Right lobe of liver (tissue), 6 donors: ENCODE measurements at places on chromosomes 12 and 14. TPM values are rescaled to one million over a fixed set of nuclear protein-coding genes. Genes with fewer than 3 reads are reported as not detected.

- DNase-seq: no peak
Observed at GRCh38 chr14:103386713-103387329, 1.6 kb downstream of the MARK3 start.

Gene TMEM132C
- 0.06 TPM for total RNA-seq

GRCh38 chr12:33322519-33322918 is 117.1 kb downstream of the SYT10 start:
- no peak for DNase-seq

GRCh38 chr14:106651016-106651415 is 1124.6 kb downstream of the TMEM121 start:
- DNase-seq: no peak

GRCh38 chr14:35366521-35366976 is 38.0 kb downstream of the NFKBIA start:
- no peak for DNase-seq

- DNase-seq: no peak
Observed at GRCh38 chr12:125402874-125403789, 337.9 kb downstream of the AACS start.

DNA sequence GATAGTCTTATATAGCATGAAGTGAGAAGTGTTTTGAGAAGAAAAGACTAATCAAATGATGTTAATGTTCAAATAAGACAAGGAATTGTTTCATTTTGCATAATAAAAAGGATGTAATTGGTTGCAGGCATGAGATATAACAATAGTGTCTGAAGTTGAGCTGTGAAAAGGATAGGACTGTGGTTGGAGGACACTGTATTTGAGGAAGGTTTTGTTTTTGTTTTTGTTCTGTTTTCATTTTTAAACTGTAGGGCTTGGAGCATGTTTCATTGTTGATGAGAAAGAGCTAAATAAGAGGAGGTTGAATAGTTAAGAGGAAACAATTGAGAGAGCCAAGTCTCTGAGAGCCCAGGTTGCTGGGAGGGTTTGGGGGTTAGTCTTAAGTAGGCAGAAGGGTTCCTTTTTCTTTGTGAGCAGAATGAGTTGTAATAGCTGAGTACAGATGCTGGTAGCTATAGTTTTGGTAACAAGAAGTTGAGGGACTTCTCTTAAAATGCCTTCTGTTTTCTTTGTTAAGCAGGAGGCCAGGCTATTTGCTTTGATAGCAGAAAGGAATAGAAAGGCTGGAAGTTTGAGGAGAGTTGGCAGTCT is 58.4 kb downstream of the CCDC91 start:
- DNase-seq: no peak

DNA sequence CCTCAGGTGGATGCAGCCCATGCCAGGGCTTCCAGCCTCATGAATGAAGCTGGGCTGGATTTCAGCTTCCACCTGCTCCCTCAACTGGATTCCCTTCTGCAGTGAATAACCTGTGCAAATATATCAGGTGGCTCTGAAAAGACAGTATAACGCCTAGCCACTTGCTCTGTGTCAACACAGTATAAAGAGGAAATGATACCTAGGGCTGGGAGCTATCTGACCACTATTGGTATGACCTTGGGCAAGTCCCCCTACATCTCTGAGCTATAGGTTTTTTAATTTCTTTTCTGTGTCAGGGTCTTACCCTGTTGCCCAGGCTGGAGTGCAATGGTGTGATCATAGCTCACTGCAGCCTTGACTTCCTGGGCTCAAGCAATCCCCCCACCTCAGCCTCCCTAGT is 19.8 kb downstream of the ISM2 start:
- no peak for DNase-seq

- no peak for DNase-seq
Observed at GRCh38 chr12:51234530-51234929, 4.1 kb upstream of the DAZAP2 start.

DNA sequence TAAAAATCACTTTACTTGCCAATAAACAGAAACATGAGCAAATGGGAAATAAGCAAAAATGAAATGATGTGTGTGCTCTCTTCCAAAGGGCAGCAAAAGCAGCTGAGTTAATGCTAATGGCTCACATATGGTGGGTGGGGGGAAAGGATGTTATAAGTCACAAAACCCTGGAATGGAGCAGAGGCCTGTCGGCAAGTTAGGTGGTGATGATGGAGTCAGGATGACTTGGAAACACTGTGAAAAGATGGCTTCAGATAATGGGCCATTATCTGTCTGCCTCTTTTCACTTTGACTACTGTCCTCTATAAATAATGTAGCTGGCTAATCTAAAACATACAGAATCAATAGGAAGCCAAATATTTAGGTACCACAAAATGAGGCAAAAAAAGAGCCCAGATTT is 228.7 kb downstream of the APAF1 start:
- no peak for DNase-seq

DNA sequence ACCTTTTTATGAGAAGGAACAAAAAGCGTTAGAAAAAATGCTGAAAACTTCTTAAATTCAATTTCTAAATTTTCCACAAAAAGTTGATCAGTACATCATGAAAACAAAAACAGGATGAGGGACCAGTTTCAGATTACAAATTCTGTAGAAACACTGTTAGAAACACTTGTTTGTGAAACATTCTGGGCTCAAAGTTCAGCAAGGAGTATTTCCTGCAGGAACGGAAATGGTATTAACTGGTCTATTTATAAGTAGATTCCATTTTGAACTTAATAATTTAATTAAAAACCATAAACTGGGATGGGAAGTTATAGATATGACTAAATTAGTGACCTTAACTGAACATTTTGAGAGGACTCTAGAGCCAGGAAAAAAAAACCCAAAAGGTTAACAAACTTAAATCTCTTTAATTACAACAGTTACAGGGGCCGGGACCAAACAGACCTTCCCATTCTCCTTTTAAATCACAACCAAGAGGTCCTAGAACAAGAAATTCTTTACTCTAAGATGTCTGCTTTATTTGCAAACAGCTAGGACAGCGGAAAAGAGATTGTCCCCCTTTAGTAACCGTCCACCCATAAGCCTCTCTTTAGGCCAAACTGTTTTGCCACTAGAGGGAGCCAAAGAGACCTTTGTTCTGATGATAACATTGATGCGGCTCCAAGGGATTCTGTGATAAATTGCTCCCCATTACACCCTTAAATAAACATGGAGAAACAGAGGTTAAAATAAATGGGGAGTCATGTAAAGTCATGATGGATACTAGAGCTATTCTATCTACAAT is 69.0 kb upstream of the RERGL start:
- DNase-seq: no peak

Gene CLEC2B
- 1.4 TPM for total RNA-seq

Gene TPPP2
- total RNA-seq: 2.2 TPM

DNA sequence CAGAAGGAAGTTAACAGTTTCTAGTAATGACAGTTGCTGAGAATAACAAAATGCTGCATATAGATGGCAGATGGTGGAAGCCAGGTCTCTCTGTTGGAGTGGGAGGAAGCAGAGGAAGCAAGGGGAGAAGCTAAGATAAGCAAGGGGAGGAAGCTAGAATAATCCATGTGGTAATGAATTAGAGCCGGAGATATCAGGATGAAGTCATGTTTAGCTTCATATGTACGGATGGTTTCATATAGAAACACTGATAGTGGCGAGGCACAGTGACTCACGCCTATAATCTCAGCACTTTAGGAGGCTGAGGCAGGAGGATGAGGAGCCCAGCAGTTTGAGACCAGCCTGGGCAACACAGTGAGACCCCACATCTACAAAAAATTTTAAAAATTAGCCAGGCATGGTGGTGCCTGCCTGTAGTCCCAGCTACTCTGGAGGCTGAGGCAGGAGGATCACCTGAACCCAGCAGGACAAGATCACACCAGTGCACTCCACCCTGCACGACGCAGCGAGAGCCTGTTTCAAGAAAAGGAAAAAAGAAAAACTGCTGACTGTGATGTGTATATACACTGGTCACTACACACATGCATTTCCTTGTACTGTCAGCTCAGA is 49.2 kb downstream of the ANAPC7 start:
- no peak for DNase-seq

- no peak for DNase-seq
Observed at GRCh38 chr14:32706721-32707519, 231.8 kb upstream of the NPAS3 start.

DNA sequence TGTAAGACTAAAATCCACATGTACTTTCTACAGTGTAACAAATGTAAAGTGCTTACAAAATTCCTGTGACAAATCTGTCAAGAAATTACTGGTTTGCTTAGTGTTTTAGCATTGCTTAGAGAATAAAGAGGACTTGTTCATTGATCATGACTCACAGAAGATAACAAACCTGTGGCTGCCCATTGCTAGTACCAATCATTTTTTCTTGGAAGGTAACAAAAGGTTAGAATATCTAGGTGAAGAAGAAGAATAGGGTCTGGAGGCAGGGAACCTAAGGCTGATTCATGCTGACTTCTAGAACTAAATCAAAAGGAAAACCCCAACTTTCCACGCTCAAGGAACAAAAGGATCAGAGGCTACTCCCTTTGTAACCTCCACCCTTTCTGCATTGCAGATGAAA is 232.7 kb upstream of the ABCD2 start:
- DNase-seq: no peak

DNA sequence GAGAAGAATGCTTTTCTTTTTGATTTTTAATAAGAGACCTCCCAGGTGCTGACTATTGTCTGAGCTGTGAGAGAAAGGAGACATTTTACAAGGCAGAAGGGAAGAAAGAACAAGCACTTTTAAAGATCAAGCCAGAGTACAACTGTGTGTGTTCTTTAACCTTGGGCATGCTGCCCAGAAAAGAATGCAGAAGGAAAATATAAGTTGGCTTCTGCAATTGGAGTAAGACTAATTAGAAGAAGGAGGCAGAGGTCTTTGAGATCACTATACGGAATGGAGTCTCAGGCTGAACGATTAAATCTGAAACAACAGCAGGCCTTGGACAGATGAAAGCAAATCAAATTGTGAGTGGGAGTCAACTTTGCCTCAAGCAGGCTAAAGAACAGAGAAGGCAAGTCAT is 230.5 kb downstream of the ATP23 start:
- no peak for DNase-seq

- no peak for DNase-seq
Observed at GRCh38 chr12:44158746-44159145, 322.9 kb downstream of the TMEM117 start.

DNA sequence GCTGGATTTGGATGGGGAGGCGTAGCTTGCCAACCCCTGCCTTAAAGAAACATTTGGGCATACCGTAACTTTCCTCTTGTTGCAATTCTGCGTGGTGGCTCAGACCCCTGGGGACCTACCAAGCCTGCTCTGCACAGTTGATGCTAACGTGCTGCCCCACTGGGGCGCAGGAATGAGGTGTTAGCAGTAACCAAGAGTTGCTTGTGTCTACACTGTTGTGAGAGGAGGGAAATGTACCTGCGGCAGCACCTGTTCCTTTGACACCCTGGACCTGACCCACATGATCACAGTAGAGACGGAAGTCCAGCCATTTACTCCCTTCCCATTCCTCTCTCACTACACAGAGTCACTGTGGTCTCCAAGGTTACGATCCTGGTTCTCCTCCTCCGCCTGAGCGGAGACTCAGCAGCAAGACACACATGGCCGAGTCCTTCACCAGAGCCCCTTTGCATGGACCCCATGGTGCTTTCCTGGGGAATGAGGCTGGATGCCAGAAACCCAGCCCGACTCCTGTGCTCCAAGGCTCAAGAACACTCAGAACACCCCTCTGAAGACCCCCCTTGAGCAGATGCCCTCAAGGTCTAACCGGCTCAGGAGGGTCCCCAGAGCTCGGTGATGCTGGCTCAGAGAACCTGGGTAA is 84.8 kb downstream of the FBXL14 start:
- no peak for DNase-seq

Gene FAR2
- 2.1 TPM for total RNA-seq

DNA sequence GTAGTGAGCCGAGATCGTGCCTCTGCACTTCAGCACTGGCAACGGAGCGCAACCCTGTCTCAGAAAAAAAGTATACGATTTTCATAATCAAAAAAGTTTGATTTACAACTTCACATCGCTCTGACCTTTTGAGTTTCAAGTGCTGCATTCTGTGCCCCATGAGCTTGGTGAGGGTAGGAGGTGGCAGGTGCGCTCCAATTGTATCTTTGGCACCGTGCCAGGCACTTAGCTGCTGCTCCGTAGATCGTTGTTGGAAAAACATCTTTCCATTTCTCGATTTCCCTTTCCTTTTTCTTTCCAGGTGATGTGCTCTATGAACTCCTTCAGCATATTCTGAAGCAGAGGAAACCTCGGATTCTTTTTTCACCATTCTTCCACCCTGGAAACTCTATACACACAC is 203.7 kb downstream of the ETV6 start:
- DNase-seq: no peak

DNA sequence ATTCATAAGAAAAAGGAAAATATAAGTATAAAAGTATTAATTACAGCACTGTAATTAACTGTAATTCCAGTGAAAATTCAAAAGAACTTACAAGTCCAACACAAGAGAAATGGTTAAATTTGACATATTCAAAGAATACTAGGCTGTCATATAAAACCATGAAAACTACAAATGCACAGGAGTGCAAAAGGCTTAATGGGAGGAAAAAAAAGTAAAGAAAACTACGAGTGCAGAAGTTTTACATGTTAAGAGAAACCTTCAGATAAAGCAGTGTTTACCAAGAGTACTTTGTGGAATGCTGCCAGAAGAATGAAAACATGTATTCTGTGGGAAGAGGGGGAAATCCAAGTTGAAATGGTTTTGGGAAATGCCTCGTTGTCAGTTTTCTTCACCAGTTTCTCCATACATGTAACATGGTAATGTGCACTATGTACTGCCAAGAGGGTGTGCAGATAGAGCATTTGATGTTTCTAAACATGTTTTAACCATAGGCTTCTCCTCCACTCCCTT is 9.1 kb downstream of the HEATR5A start:
- DNase-seq: no peak

- DNase-seq: no peak
Observed at GRCh38 chr12:71183846-71184245, 26.0 kb upstream of the TSPAN8 start.

DNA sequence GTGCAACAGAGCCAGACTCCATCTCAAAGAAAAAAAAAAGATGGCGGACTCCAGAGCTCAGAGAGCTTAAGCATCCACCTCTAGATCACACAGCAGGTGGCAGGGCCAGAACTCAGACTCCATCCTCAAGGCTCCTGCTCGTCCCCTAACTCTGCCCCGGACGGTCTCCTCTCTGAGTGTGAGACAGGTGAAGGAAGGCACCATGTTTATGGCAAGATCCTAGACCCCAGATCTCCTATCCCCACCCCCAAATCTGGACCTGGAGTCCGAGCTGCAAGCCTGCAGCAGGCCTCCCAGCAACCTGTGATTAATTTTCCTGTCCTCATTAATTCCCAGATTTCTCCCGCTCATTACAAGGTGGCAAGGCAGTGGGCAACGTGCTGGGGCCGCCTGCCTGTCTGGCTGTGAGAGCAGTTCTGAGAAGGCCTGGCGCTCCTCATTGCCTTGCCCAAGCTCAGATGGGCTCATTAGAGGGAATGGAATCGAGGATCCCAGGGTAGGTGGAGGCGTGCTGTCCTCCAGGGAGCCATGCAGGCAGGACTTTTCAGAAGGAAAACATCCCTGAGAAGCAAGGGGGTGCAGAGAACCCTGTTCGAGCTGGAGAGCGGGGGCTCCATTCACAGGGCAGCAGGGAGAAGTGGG is 296.6 kb upstream of the RTL1 start:
- no peak for DNase-seq

Gene REM2
- 0.12 TPM for total RNA-seq

Gene CEBPE
- total RNA-seq: not detected
